AG08395 (cell line): ENCODE measurements at places on chromosomes 5 and 9.

DNA sequence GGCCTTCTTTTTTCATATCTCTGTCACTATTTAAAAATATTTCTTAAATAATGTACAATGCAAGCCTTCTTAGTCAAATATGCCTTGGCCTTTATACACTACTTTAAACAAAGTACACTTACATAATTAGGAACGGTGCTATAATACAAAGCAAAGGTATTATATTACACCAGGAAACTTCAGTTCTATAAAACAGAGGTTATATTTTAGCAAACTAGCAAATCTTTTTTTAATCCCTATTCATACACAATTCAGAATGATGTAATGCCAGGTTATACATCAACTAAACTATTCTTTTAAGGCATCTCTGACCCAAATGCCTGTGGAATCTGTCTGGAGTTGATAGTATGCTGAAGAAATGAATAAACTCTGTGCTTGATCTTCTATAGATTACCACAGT, 10.7 kb upstream of the LURAP1L start:
- DNase-seq = no peak

- no peak for DNase-seq
These were observed 87.7 kb downstream of the PTCH1 start for GRCh38 chr9:95429096-95429495.

DNA sequence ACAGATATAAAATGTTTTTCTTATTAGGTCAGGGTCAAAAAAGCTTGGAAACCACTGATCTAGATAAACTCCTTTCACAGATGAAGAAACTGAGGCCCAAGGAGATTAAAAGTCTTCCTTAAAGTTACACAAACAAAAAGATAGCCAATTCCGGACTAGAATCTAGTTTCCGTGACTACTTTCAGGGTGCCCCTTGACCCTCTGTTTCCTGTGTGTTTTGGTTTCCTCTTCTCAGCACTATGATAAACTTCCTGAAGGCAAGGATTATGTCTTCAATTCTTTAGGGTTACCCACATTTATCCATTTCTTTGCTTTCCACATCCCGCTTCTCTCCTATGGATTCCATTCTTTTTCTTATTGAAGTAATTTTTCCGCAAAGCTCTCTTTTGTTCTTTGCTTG, 83.1 kb downstream of the ADAMTS12 start:
- no peak for DNase-seq

- DNase-seq = no peak
These were observed 153.4 kb downstream of the OLFM1 start for GRCh38 chr9:135240871-135241311.

- DNase-seq = no peak
These were observed 164.1 kb upstream of the MPDZ start for GRCh38 chr9:13443346-13444244.

GRCh38 chr5:42991404-42992087, 48.6 kb downstream of the ANXA2R start:
- DNase-seq = no peak

GRCh38 chr5:20972419-20972925, 984.5 kb upstream of the CDH18 start:
- DNase-seq = no peak

- no peak for DNase-seq
These were observed 280.1 kb downstream of the NR2F1-AS1 start for GRCh38 chr5:93300945-93301344.

DNA sequence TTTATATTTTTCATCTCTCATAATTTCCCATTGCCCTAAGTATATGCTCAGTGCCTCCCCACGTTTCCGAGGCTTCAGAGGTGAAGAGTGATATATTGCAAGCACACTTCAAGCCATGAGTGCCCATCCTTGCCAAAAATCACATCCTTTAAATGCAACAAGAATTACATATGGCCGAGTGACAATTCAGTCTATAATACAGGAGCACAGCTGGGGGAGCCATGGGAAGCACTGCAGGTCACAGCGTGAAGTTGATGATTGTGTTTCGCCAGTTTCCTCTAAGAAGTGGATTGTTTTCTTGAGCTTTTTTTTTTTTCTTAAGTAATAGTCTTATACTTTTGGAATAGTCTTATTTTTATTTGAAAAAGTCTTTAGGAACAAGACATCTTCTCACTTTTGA, 61.1 kb downstream of the MTRR start:
- no peak for DNase-seq

DNA sequence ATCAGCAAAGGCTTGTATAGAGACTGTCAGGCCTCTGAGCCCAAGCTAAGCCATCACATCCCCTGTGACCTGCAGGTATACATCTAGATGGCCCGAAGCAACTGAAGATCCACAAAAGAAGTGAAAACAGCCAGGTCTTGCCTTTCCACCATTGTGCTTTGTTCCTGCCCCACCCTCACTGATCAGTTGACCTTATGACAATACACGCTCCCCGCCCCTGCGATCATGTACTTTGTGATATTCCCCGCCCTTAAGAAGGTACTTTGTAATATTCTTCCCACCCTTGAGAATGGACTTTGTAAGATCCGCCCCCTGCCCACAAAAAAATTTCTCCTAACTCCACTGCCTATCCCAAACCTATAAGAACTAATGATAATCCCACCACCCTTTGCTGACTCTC, 18.6 kb upstream of the NPM1 start:
- DNase-seq = no peak

DNA sequence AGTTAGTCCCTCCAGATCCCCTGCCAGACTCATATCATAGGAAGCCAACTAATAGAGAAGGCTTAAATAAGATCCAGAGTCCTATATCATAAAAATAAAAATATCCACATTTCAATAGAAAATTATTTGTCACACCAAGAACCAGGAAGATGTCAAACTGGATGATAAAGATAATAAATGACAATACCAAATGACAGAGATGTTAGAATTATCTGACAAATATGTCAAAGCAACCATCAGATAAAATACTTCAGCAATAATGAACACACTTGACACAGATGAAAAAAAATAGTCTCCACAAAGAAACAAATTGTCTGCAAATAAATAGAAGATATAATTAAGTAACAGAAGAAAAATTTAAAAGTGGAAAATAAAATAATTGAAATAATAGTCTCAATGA, 300.7 kb upstream of the FTMT start:
- no peak for DNase-seq
